Lower lobe of right lung (tissue), 2 donors: ENCODE measurements at places on chromosomes 2 and 18. TPM values are rescaled to one million over a fixed set of nuclear protein-coding genes. Genes with fewer than 3 reads are reported as not detected.

The HTR2B gene
- total RNA-seq = 0.65 TPM

The PPP1R1C gene
- 2.9 TPM for total RNA-seq

The DCDC2C gene
- total RNA-seq = not detected

The CLEC4F gene
- total RNA-seq = 0.71 TPM

The DNAH6 gene
- total RNA-seq = 6.3 TPM

The THAP4 gene
- 39.8 TPM for total RNA-seq

DNA sequence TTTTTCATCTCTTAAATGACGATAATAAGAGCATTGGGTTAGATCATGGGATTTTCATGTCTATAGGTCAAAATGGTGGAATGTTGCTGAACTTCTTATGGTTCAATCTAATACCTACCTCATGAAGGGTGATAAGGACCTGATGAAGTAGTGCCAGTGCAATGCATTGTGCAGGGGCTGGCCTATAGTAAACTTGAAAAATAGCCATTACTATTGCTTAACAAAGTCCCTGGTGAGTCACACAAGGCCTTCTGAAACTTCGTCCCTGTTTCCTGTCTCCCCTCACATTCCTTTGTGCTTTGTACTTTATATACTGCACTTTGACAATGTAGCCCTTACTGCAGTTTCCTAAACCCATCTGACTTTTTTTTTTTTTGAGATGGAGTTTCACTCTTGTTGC, 515.9 kb downstream of the SLC4A3 start:
- H3K4me1 ChIP-seq = no peaks in the 10 kb centered on the region
- no peaks in the 10 kb centered on the region for H3K27me3 ChIP-seq
- H3K4me3 ChIP-seq = no peak overlapping the region
- no peak for DNase-seq

GRCh38 chr18:3852321-3852720, 402.3 kb downstream of the TGIF1 start:
- H3K4me1 ChIP-seq = no peaks in the 10 kb centered on the region
- H3K27ac ChIP-seq = no peak overlapping the region
- no peaks in the 10 kb centered on the region for H3K27me3 ChIP-seq
- DNase-seq = no peak
- no peak overlapping the region for H3K4me3 ChIP-seq
- H3K36me3 ChIP-seq = no peaks in the 10 kb centered on the region

DNA sequence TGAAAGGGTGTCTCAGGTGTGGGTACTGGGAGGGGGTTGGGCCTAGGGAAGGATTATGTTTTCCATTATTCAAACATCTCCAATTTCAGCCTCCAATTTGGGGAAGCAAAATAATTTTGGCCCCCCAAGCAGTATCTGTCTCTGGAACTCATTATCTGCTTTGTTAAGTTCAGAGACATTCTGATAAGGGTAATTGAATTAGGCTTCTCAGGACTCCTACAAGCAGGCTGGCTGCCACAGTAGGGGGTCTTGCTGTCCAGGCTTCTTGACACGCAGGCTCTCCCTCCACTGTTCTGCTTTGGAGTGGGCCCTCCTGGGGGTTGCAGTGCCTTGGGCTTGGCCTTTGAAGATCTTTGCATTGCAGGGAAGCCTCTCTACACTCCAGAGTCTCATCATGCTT, 108.1 kb upstream of the SIX2 start:
- H3K27me3 ChIP-seq = no peaks in the 10 kb centered on the region
- DNase-seq = no peak
- no peaks in the 10 kb centered on the region for H3K36me3 ChIP-seq
- no peak overlapping the region for H3K27ac ChIP-seq
- no peak overlapping the region for H3K4me3 ChIP-seq
- no peaks in the 10 kb centered on the region for H3K4me1 ChIP-seq

DNA sequence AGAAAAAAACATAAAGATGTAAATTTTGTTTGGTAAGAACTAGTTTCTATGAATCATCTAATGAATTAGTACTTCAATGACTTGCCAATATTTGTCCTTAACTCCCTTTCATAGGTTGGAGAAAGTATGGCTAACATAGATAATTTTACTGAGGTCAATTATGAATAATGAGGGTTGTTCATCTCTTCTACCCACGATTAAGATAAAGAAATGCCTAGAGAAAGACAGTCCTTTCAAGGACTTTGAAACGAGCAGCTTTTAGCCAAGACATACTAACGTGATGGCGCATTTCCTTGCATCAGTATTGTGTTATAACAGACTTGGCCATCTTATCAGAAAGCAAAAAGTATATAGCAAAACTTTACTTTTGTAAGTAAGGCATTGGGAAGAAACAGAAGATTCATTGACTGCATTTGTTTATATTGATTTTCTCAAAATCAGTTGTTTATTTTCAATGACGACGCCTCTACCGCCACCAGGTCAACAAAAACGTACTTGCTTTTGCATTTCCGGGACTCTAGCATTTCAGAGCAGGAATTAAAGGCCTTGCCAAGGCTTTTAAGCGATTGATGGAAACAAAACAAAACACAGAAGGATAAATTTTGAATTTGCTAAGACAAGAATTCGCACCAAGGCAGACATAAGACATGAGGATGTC, 961 bp downstream of the RBM43 start:
- H3K36me3 ChIP-seq = no peaks in the 10 kb centered on the region
- DNase-seq = no peak
- H3K27ac ChIP-seq = peak overlapping the region; percentile 99
- H3K27me3 ChIP-seq = no peaks in the 10 kb centered on the region
- peak overlapping the region; percentile 91 for H3K4me3 ChIP-seq
- peaks cover 14% of the 10 kb centered on the region for H3K4me1 ChIP-seq

- H3K4me3 ChIP-seq = no peak overlapping the region
- peaks cover 6% of the 10 kb centered on the region for H3K27me3 ChIP-seq
- peaks cover 22% of the 10 kb centered on the region for H3K4me1 ChIP-seq
- no peak overlapping the region for H3K27ac ChIP-seq
- DNase-seq = no peak
Observed at GRCh38 chr2:102269200-102269524, 42.2 kb upstream of the IL1RL1 start.

- no peaks in the 10 kb centered on the region for H3K36me3 ChIP-seq
- H3K4me1 ChIP-seq = peaks cover 19% of the 10 kb centered on the region
- no peak overlapping the region for H3K4me3 ChIP-seq
- no peak overlapping the region for H3K27ac ChIP-seq
- DNase-seq = no peak
Observed at GRCh38 chr2:72781480-72781879, 44.4 kb downstream of the EXOC6B start.

- peaks cover 38% of the 10 kb centered on the region for H3K4me1 ChIP-seq
- no peaks in the 10 kb centered on the region for H3K27me3 ChIP-seq
- H3K4me3 ChIP-seq = no peak overlapping the region
- H3K27ac ChIP-seq = no peak overlapping the region
Observed at GRCh38 chr2:200337621-200338020, 31.1 kb downstream of the SPATS2L start.

- H3K36me3 ChIP-seq = no peaks in the 10 kb centered on the region
- H3K4me3 ChIP-seq = no peak overlapping the region
- H3K27me3 ChIP-seq = no peaks in the 10 kb centered on the region
- H3K27ac ChIP-seq = no peak overlapping the region
- DNase-seq = no peak
Observed at GRCh38 chr18:77853859-77854258, 604.2 kb downstream of the GALR1 start.

DNA sequence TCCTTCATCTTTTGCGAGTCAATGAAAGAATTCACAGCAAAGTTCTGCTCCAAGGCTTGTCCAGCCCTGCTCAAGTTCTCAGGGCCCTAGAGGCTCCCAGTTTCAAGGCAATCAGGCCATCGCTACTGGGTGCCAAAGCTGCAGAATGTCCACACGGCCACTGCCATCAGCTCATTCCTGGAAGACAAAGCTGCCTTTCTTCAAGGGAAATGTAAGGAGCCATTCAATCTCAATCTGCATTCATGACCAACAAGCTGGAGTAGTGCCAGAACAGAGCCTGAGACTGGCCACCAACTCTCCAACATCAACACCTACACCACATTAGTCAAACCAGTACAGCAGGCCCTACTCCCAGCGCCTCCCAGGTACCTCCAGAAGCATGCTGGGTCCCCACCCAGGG, 202.2 kb downstream of the TCF4 start:
- H3K27ac ChIP-seq = no peak overlapping the region
- DNase-seq = no peak
- H3K36me3 ChIP-seq = no peaks in the 10 kb centered on the region
- peaks cover 18% of the 10 kb centered on the region for H3K4me1 ChIP-seq

DNA sequence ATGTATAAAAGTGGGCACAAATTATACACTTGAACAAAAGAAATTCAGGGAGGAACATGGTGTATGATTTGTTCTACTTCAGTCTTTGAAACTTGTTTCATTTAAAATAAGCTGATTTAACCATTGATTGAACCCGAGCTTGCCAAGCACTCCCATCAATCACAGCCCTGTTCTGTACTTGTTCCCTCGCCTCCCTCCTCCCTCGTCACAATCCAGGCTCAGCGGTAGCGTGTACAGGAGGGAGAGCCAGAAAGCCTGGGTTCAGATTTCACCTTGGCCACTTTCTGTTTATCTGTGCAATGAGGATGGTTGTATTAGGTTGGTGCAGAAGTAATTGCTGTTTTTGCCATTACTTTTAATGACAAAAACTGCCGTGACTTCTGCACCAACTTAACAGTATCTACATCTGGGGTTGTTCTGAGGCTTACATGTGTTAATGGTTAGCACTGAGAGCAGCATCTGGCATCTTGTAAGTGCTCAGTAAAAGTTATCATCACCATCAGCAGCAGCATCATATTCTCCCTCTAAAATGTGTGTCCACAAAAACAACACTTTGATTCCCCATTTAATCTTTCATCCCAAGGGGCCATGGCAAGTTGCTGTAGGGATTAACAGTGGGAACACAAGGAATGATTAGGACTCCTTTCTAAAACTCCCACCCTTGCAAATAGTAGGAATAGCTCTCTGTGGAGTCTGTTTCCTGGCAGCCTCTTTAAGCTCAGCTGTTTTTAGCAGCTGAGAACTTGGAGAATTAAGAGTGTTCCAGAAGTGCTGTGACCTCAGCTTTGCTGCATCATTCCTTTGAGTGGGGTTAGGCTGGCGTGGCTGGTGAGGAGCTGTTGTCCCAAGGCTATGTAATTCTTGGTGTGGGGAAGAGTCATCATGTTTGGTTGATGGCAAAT, 4.7 kb downstream of the DPYSL5 start:
- peaks cover 24% of the 10 kb centered on the region for H3K4me1 ChIP-seq
- H3K4me3 ChIP-seq = no peak overlapping the region
- DNase-seq = no peak
- peaks cover 70% of the 10 kb centered on the region for H3K27me3 ChIP-seq

GRCh38 chr18:78927156-78927555, 52.5 kb upstream of the SALL3 start:
- DNase-seq = no peak
- no peaks in the 10 kb centered on the region for H3K27me3 ChIP-seq
- H3K4me3 ChIP-seq = no peak overlapping the region
- H3K27ac ChIP-seq = no peak overlapping the region
- no peaks in the 10 kb centered on the region for H3K4me1 ChIP-seq

DNA sequence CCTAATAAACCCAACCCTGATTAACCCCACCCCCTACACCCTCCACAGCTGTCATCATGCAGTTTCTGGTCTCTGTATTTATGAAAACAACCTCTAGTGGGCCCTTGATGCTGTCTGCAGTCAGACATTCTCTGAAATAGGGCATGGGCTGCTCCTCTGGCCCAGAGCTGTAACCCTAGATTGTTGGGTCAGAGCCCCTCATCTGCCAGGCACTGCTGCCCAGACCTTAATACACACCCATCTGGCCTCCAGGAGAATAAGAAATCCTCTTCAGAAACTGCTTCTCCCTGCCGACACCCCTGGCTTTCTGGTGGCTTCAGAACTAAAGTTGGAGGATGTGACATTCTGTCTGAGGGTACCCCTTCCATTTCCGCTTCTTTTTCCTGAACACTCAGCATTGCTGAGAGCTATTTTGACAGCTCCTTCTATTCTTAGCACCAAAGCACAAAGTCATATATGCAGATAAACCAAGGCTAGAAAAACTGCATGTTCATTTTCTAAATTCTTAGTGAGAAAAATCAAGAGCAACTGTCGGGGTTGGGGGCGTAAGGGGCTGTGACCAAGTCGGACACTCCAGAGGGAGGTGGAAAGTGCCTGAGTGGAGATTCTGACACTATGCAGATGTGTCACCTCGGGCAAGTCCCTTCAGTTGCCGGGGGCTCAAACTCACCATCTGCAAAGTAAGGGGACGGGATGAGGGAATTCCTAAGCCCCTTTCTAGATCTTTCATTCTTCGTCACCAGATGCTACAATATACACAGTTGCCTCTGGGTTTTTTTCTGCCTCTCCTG, 28.7 kb downstream of the SRSF7 start:
- H3K27me3 ChIP-seq = no peaks in the 10 kb centered on the region
- H3K36me3 ChIP-seq = no peaks in the 10 kb centered on the region
- H3K4me3 ChIP-seq = no peak overlapping the region
- H3K4me1 ChIP-seq = peaks cover 22% of the 10 kb centered on the region
- no peak overlapping the region for H3K27ac ChIP-seq

DNA sequence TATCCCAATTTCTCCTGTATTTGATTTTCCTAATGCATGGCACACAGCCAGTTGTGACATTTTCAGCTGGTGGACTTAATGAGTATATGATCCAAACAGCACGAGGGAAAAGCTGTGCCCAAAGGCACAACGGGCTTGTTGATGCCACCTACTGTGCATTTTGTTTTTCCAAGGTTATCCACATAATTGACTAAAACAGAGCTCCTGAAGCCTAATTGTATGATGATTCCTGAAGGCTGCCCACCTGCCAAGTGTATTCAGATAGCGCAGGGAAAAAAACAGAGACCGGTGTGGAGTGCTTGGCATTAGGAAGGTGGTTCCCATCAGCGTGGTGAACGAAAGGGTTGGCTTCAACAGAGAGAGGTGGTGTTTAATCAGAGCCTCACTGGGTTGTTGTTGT, 14.9 kb downstream of the RBMS1 start:
- H3K27ac ChIP-seq = no peak overlapping the region
- H3K4me1 ChIP-seq = peaks cover 28% of the 10 kb centered on the region
- H3K36me3 ChIP-seq = no peaks in the 10 kb centered on the region
- no peaks in the 10 kb centered on the region for H3K27me3 ChIP-seq

DNA sequence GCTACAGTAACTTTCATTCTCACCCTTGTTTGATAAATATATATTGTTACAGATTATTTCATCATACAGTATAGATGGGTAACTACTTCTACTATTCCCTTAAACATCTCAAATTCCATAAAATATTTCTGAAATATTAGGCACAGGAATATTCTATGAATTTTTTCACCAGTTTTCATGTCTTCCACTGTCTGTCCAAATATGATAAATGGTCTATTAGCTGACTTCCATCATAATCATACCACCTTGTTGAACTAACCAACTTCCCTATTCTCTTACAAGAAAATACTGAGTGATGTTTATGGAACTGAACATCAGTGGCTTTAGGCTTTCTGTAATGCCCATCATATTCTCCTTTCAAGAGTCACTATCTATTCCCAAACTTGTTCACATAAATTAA, 82.4 kb downstream of the TRAPPC8 start:
- DNase-seq = no peak
- H3K36me3 ChIP-seq = peaks cover 83% of the 10 kb centered on the region

- no peaks in the 10 kb centered on the region for H3K27me3 ChIP-seq
- H3K4me3 ChIP-seq = no peak overlapping the region
Observed at GRCh38 chr18:25247725-25248124, 104.2 kb downstream of the ZNF521 start.

GRCh38 chr2:138779406-138779780, 797 bp downstream of the NXPH2 start:
- H3K4me3 ChIP-seq = no peak overlapping the region
- peaks cover 15% of the 10 kb centered on the region for H3K4me1 ChIP-seq
- H3K36me3 ChIP-seq = no peaks in the 10 kb centered on the region
- H3K27me3 ChIP-seq = peaks cover 58% of the 10 kb centered on the region
